ENCODE measurements at places on chromosomes 4 and X.

DNA sequence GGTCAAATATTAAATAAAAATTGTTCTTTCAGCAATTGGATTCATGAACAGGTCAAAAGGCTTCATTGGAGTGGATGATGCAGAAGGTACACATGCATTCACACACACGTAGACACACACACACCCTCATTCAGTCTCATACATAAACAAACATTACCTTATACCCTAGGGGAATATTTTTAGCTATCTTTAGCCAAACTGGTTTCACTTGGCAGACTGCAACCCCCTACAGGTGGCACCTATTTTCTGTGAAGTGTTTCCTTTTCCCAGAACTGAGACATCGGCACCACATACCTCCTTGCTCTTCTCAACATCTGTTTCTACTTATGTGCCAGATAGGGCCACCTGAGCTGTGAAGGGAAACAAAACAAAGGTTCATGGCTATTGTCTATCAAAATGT, 18.5 kb upstream of the KDR start:
- ATAC-seq = no peak

GRCh38 chrX:113644426-113644825, 803.8 kb upstream of the AMOT start:
- no peak for ATAC-seq

- no peak for ATAC-seq
Measured at GRCh38 chr4:14864365-14865030, 137.8 kb upstream of the CPEB2 start.

GRCh38 chrX:40104985-40105834, 7.5 kb upstream of the BCOR start:
- peak; percentile 45 for ATAC-seq

DNA sequence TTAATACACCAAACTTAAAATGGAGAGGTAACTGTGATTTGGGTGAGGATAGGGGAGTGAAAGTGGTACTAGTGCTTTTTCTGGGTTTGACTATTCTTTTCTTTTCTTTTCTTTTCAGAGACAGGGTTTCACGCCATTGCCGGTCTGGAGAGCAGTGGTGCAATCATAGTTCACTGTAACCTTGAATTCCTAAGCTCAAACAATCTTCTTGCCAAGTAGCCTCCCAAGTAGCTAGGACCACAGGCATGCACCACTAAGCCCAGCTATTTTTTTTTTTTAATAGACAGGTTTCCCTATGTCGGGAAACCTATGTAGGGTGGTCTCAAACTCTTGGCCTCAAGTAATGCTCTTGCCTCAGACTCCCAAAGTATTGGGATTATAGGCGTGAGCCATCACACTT, 3.0 kb upstream of the ARMCX4 start:
- ATAC-seq = no peak

DNA sequence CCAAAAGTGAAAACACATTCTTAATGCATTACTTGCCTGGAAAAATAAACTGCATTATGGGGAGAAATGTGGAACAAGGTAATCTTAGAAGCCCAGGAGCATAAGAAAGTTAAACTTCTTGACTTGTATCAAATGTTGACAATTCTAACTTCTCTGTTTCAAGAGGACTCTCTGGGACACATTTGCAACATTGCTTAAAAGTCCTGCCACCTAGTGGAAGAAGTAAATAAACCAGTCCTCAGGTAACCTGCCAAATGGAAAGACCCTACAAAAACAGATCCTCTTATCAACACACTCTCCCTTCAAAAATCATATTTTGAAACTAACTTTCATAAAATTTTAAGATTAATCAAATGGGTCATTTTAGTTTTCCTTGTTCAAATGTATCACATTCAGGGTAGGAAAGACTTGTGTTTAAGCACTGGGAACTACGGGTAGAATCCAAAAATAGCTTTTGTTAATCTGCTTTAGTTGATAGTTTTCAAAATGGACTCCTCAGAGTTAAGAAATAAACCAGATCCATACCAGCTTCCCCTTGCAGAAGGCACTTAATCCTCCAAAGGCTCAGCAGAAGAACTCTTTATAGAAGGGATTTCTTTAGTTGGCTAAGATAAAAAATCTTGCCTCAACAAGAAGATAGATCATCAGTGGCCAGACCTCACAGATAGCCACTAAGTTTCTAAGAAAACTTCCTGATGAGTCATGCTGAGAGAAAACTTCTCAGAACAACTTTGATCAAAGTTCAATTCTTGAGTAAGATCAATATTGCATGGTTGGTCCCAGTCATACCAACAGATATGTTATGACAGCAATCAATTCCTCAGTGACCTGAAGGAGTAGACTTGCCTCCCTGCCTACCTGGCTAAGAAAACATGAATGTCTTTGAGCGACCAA, 141.7 kb downstream of the HHIP start:
- peak; percentile 59 for ATAC-seq

DNA sequence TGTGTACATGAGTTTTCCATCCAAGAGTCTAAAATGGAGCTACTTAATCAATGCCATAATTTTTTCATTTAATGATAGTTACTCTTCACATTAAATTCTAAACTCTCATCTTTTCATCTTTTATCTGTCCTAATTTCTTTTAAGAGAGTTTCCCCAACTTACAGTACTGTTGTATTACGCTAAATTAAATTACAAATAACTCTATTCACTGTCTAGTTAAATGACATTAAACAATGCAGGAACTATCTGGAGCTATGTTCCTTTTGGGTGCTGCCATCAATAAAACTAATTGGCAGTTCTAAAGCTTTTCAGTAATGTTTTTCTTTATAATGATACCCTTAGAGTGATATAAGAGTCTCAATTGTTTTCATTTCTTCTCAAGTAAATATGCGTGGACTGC, 227.6 kb downstream of the ANKRD50 start:
- ATAC-seq = no peak

DNA sequence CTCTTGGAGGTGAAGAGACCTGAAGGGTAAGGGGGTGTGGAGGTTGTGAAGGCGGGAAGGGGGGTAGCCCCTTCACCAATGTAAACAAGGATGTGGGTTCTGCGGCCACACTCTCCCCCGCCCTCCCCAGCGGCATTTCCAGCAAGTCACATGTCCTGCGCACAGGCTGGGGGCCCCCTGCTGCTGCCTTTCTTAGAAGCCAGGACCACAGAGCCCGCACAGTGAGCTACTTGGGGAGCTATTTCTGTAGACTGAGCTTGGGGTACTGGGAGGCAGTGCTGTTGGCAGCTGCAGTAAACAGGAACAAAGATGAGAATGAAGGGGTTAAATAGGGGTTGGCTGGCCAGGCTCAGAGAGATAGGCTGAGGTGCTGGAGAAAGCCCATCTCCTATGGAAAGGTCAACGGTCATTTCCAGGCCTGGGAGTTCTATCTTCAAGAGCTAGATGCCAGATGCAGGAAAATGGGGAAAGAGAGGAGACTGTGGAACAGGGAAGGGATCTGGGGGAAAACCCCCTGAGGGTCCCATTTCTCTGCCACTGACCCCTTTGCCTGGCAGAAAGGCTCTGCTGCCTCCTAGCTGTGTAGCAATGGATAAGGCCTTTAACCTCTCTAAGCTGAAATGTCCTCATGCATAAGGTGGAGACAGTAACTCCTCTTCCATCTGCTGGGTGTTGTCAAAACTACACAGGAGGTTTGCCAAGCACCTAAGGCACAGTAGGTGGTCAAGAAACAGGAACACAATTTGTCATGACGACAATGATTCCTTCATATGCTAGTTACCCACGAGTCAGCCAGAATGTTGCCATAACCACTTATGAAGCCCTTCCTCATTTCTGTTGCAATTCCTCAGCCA, 18.5 kb upstream of the PIM2 start:
- ATAC-seq = no peak

GRCh38 chrX:115260330-115260729, 26.4 kb upstream of the LRCH2 start:
- no peak for ATAC-seq

- no peak for ATAC-seq
Measured at GRCh38 chrX:111520506-111520905, 9.1 kb downstream of the SERTM2 start.

GRCh38 chr4:148786699-148787098, 344.5 kb upstream of the NR3C2 start:
- no peak for ATAC-seq

DNA sequence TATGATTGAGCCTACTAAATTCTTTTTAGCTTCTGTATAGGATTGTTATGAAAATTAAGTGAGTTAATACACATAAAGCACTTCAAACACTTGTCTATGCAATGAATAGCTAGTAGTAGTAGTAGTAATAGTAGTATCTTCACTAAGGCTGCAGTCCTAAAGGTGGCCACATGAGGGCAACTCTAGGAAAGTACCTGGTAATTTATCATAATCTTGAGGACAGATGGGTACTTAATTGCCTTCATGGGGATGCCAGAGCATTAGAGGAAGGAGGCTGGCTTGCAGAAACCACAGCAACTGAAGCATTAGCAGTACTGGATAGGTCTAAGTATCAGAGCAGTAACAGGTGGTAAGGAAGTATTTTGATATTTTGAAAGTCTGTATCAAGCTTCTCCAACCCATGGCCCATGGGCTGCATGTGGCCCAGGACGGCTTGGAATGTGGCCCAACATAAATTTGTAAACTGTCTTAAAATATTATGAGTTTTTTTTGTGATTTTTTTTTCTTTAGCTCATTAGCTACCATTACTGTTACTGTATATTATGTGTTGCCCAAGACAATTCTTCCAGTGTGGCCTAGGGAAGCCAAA, 17.3 kb downstream of the NIPAL1 start:
- ATAC-seq = peak; percentile 24

- no peak for ATAC-seq
Measured at GRCh38 chr4:74031576-74031975, 6.9 kb downstream of the CXCL3 start.

GRCh38 chr4:5012958-5013357, 6.3 kb downstream of the CYTL1 start:
- ATAC-seq = no peak

GRCh38 chrX:111443946-111444345, 32.0 kb upstream of the DCX start:
- no peak for ATAC-seq

DNA sequence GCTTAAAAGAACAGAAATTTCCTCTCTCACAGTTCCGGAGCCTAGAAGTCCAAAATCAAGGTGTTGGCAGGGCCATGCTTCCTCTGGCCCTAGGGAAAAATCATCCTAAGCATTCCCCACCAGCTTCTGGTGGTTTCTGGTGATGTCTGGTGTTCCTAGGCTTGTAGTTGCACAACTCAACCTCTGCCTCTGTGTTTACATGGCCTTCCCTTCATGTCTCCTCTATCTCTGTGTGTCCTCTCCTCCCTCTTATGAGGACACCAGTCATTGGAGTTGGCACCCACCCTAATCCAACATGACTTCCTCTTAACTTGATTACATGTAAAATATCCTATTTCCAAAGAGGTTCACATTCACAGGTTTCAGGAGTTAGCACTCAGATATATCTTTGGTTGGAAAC, 15.4 kb downstream of the LRP2BP start:
- no peak for ATAC-seq

GRCh38 chr4:38752372-38752940, 30.3 kb downstream of the TLR10 start:
- peak; percentile 31 for ATAC-seq

GRCh38 chrX:125436855-125437254, 117.2 kb downstream of the TEX13C start:
- no peak for ATAC-seq

GRCh38 chr4:17924189-17924588, 97.4 kb downstream of the LCORL start:
- ATAC-seq = no peak

DNA sequence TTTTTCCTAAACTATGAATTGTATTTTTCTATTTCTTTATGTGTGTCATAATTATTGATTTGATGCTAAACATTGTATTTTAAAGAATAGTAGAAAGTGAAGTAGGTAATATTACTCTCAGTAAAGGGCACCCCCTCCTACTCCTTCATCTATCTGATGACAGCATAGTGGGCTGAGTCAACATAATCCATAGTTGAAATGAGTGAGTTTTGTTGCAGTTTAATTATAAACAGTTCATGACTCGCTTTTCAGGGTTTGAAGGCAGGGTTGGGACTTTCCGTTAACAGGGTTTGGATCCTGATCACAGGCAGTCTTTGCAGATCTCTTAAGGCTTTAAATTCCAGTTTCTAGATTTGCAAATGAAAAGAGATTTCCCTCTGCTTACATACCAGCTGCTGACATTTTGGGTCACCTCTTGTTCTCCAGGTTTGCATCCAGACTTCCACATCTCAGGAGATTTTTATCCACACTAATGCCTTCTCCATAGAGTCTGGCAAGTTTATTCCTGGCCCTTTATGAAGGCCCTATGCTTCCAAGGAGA, 54.0 kb upstream of the TACR3 start:
- no peak for ATAC-seq

- no peak for ATAC-seq
Measured at GRCh38 chr4:110886270-110886669, 263.4 kb upstream of the PITX2 start.

DNA sequence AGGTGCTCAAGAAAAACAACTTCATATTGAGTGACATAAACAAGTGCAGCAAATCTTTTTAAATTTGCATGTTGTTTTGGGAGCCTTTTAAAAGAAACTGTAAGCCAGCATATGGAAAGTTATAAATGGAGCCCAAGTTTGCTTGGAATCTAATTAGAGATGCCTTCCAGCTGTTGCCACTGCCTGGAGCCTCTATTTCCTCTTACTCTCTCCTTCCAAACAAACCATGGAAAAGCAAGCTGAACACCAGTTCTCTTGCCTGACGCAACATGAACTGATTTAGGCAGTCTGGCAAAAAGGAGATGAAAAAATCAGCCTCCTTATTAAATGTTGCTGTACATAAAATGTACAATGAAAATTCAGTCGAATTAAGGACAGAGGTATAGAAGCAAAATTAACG, 21.5 kb downstream of the ARSJ start:
- ATAC-seq = no peak

DNA sequence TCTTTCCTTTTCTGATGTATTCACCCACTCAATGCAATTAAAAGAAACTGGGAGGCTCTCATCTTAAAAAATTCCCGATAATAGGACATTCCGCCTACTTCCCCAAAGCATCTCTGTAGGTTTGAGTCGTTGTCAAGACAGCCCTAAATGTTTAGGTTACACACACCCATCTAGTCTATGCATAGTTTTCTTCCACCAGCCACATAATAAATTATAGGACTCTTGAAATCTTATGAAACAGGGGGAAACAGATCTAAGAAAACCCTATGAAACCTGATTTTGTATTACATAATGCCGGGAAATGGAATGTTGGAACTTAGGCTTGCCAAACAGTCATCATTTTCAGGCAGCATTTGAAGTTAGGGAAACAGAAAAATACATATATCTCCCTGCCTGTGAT, 150.0 kb downstream of the PRKX start:
- ATAC-seq = no peak

DNA sequence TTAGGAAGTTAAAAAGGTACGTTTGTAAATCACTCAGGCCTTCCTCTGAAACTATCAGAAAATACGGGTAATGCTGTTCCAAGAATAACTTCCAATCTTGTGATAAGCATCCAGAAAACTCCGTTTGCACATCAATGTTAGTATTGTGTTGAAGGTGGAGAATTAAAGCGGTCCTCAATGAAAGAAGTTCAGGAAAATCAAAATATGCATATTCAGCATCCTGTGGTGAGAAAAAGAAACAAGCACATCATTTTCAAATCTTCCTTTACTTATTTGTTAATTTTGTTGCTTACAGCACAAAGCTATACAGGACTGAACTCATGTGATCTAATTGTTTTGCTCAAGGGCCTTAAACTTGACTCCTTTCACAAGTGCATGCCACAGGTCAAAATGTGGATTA, 18.5 kb downstream of the DDX60L start:
- ATAC-seq = no peak

Data from SK-N-SH treated with all-trans-retinoic acid at 6 μM for 48 hours (cell line).